Activated T-cell treated with anti-CD3 and anti-CD28 coated beads, Interleukin-2, amount 50 U/mL, for 4 hours (primary cell): ENCODE measurements at places on chromosomes 6 and 20. TPM values are rescaled to one million over a fixed set of nuclear protein-coding genes. Genes with fewer than 3 reads are reported as not detected.

The DDAH2 gene
- 3.5 TPM for total RNA-seq

The EYS gene
- total RNA-seq = not detected

The MICB gene
- 12.5 TPM for total RNA-seq

The GSTA4 gene
- total RNA-seq = 3.7 TPM

The COL9A3 gene
- total RNA-seq = 0.10 TPM

The CST1 gene
- not detected for total RNA-seq

The BACH2 gene
- 111 TPM for total RNA-seq

The APCDD1L gene
- not detected for total RNA-seq

The BPI gene
- total RNA-seq = not detected

The NMBR gene
- total RNA-seq = not detected

The BCAS4 gene
- total RNA-seq = 10.2 TPM

The PNISR gene
- total RNA-seq = 80.0 TPM
